ENCODE measurements at places on chromosomes 6 and 20. TPM values are rescaled to one million over a fixed set of nuclear protein-coding genes. Genes with fewer than 3 reads are reported as not detected.

The PCSK2 gene
- total RNA-seq, result 18.9 TPM

The GABRR1 gene
- not detected for total RNA-seq

- DNase-seq, result peak; percentile 75
Measured at GRCh38 chr6:26401987-26402658, at the start of gene BTN3A1. Gene BTN3A1, plus strand, starts transcription at chr6:26402275. Its CDS starts 3,289 bp downstream, at chr6:26405564.

- DNase-seq, result no peak
Measured at GRCh38 chr20:12306107-12306506, 388.4 kb downstream of the BTBD3 start.

GRCh38 chr6:87200469-87201175, 45.3 kb downstream of the ZNF292 start:
- DNase-seq, result no peak

DNA sequence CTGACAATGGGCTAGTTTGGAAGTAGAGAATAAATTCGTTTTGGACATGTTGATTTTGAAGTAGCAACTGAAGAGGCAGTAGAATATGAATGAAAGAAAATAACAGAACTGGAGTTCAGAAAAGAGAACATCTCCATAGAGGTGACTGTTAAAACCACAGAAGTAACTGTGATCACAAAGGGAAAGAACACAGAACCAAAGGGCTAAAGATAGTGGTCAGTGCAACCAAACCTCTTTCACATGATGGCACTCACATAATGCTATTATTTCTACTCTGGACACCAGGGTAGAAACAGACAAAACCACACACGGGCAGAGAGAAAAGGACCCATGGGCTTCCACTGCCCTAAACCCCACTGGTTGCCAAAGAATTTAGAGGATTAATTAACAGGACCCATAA, 58.5 kb downstream of the CDK19 start:
- DNase-seq, result no peak

DNA sequence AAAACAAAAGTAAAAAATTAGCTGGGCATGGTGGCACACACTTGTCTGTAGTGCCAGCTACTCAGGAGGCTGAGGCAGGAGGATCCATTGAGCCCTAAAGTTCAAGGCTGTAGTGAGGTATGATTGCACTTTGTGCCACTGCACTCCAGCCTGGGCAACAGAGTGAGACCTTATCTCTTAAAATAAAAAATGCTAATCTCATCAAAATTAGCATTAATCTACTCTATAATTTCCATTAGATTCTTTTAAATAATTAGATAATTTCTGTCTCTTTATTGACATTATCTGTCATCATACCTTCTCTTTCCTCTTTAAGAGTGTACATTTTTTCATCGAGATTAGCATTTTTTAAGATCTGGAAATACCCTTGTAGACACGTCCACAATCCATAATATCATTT, 48.0 kb downstream of the PHACTR3 start:
- no peak for DNase-seq

DNA sequence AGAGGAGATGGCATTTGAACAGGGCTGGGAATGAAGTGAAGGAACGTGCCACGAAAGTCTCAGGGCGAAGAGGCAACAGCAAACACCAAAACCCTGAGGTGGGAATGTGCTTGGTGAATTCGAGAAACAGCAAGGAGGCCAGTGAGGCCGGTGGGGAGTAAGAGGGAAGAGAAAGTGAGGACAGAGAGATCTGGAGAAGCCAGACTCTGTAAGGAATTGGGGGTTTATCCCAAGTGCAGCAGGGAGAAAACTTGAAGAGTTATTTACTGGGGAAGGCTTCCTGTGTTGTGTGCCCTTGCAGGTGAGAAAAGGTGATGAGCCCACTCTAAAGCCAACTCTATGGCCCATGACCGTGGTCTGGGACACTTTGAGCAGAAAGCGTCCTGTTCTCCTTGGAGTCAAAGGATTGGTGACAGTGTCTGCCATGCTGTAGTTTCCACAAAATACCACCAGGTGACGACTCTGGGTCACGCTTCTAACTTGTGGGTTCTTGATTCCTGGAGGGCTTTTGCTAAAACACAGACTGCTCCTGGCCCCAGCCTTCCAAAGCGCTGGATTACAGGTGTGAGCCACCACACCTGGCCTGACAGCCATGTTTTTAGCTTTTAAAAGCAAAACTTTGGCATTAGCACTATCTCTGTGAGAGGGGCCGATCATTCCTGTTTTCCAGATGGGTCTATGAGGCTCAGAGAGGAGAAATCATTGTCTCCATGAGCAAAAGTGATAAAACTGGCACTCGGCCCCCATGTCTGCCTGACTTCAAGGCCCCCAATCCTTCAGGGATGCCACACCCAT, 18.0 kb upstream of the CSNK2A1 start:
- DNase-seq, result no peak

- no peak for DNase-seq
Measured at GRCh38 chr6:137777687-137778075, 89.4 kb upstream of the TNFAIP3 start.

DNA sequence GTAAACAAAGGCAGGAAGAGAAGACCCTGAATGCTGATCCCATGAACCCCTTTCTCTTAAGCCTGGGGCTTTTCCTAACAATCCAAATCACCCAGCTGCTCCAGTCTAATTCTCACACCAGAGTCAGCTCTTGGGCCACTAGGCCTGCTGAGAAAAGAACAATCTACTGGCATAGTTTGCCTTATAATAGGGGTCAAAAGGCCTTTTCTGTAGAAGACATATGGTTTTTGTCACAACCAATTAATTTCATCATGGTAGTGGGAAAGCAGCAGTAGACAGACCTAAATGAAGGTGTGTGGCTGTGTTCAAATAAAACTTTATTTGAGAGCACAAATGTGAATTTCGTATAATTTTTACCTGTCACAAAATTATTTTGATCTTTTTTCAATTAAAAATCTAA, 994.7 kb upstream of the EPHA7 start:
- no peak for DNase-seq

- no peak for DNase-seq
Measured at GRCh38 chr6:134537146-134537555, 219.2 kb upstream of the SGK1 start.

GRCh38 chr20:13199279-13199678, 21.8 kb upstream of the ISM1 start:
- no peak for DNase-seq

Measured in upper lobe of left lung (tissue), 6 donors.